GM20000 (cell line): ENCODE measurements at places on chromosomes 1 and 21.

DNA sequence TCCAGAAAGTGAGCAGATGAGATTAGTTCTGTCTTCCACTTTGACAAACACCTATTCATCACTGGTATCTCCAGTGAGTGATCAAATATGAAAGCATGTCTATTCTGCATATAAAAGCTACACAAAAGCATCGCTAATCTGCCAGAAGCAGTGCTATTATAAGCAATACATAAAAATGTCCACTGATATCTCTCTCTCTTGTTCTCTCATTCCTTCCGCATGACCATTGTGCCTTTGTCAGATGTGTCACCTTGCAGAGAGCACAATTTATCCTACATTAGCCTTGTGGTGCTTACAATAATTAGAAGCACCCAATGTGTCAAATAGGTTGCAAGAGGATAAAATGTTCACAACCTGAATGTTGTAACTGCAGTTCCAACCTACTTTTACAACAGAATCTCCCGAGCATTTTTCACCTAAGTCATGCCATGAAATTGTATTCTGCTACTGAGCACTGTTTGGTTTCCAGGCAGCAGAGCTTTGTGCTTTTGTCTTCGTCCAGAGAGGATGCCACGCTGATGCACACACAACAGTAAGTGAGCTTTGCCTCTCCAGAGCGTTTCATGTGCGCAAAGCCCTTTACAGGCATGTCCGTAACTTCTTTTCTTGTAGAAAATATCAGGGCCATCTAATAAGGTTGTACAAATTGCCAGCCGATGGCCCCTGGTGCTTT lies 198.7 kb upstream of the PLD5 start:
- no peak for DNase-seq

GRCh38 chr1:114446198-114446597 lies 64.8 kb downstream of the TRIM33 start:
- peak; percentile 11 for DNase-seq

DNA sequence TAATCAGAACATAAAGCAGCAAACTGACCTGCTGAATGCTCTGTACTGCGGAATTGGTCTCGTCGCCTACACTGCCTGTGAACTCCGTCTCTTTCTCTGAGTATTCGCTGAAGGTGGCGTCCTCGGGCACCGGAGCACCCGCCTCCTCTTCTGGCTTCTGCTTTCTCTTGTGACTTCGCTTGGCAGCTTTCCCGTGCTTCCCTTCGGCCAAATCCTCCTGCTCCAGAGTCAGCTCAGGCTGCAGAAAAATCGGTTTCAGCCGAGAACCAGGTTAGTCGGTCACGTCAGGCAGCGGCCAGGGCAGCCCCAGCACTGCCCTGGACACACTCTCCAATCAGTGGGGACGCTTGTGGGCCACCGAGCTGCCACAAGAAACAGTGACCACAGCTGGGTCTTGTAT lies 35.8 kb upstream of the RIPK4 start:
- no peak for DNase-seq

DNA sequence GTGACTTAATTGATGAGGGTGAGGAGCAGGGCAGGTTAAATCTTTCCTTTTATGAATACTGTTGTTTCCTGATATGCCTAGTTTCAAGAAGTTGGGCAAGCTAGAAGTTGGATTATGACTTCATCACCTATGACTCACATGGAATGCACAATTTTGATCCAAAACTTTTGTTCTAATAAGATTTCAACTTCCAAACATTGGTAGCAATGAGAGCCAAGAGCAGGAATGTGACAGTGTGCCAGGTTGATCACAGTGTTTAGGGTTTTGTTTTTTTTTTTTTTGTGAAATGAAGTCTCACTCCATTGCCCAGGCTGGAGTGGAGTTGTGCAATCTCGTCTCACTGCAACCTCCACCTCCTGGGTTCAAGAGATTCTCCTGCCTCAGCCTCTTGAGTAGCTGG lies 349.4 kb downstream of the DUSP10 start:
- DNase-seq: no peak

DNA sequence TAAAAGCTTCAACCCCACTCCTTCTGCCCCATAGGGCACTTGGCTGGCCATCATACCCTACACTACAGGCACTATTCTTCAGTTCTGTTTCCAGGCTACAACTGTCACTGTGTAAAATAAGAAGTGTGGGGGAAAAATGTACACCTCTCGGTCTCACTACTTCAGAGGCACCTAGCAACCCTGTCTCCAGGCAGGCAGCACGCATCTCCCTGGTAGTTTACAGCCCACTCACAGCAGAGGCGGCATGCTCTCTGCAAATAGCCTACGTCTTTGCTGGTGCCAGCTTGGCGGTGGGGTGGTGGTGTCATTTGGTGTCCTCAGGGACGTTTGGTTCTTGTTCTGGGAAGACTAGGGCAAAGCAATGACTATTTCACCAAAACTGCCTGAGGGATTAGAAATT lies 48.2 kb upstream of the BTG3 start:
- no peak for DNase-seq

GRCh38 chr1:12232221-12232620 lies 2.4 kb downstream of the VPS13D start:
- DNase-seq: no peak

DNA sequence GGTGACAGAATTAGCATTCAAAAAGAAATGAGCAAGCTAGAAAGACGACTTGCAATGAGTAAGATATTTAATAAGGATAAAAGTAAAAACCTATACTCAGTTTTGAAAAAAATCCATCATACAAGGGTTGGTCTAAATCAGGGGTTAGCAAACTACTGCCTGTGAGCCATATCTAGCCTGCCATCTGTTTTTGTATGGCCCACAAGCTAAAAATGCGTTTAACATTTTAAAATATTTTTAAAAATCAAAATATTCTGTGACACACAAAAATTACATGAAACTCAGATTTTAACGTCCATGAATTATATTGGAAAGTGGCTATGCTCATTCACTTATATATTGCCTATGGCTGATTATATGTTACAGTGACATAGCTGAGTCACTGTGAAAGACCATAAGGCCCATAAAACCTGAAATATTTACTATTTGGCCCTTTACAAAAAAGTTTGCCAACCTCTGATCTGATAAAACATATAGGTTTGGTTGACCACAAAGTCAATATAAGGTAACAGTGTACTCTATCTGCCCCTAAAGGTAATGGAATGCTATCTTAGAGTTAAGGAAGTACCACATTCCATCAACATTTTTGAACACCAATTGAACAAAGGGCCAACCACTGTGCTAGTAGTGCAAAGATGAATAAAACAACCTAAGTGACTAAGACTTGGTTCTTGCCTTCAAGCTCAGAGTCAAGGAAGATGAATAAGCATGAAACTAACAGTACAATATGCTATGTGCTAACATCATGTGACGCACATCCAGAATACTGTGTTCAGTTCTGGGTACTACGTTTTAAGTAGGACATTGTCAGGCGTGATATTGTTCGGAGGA lies 3.2 kb downstream of the IFT25 start:
- no peak for DNase-seq

- peak; percentile 75 for DNase-seq
Observed at GRCh38 chr1:101357444-101357986, 120.7 kb downstream of the S1PR1 start.

DNA sequence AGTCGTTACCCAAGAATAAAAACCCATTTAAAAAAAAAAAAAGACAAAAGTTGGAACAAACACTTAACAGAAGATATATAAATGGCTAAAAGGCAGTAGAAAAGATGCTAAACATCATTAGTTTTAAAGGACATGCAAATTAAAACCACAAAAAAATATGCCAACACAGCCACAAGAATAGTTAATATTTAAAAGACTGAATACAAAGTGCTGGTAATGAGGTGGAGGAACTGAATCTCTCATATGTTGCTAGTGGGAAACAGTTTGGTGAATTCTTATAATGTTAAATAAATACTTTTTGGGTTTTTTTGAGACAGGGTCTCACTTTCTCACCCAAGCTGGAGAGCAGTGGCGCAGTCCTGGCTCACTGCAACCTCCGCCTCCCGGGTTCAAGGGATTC lies 10.0 kb downstream of the LRRC40 start:
- no peak for DNase-seq
